ENCODE measurements at places on chromosomes 2 and 18. TPM values are rescaled to one million over a fixed set of nuclear protein-coding genes. Genes with fewer than 3 reads are reported as not detected.

DNA sequence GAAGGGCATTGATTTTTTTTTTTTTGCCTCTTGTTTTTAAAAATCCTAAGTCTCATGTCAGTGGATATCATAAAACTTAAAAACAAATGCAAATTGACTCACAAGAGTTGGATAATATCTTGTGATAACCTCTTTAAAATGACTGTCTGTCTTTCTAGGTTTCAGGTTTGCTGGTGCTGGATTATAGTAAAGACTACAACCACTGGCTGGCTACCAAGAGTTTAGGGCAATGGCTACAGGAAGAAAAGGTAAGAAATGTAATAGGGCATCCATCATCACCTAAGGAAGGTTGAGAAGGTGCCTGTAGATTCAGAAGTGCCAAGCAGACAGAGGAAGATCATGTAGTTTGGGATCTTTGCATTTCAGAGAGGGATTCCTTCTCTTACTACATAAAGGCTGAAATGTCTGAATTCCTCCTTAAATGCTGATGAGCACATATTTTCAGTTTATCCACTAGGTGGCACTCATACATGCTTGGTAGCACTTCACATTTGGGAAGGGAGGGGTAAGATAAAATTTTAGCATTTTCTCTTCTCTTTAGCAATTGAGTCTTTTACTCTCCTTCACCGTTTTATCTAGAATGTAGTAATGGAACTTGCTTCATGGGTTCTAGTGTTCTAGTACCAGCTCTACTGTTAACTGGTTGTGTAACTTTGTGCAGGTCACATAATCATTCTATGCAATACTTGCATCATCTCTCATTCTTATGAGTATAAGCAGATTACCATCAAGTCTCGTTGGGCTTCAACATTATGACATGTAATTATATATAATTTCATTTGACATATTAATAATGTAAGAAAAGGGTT lies 21.1 kb downstream of the CPS1 start:
- H3K4me3 ChIP-seq = no peak overlapping the region
- H3K27me3 ChIP-seq = no peaks in the 10 kb centered on the region
- no peaks in the 10 kb centered on the region for H3K4me1 ChIP-seq
- no peak overlapping the region for H3K27ac ChIP-seq
- no peaks in the 10 kb centered on the region for H3K36me3 ChIP-seq

DNA sequence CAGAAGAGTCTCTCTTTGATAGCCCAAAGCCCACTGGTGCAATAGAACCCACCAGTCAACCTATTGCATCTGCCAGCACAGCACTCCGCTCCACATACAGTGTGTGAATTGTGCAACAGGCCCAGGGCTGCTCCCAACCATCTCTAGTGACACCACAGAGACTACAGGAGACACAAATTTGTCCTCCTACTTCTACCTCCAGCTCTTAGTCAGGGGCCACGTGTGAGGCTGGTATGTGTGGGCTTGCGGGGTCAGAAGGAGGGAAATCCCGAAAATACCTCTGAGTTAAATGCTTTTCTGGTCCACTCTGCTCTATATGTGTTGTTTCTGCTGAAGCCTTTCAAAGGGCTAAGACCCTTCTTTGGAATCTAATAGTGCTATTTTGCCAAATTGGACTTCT lies 18.0 kb downstream of the DGUOK start:
- no peak for DNase-seq
- peak overlapping the region; percentile 24 for H3K27ac ChIP-seq
- no peak overlapping the region for H3K4me3 ChIP-seq
- H3K36me3 ChIP-seq = peaks cover 81% of the 10 kb centered on the region

Gene GAREM1
- not detected for total RNA-seq

DNA sequence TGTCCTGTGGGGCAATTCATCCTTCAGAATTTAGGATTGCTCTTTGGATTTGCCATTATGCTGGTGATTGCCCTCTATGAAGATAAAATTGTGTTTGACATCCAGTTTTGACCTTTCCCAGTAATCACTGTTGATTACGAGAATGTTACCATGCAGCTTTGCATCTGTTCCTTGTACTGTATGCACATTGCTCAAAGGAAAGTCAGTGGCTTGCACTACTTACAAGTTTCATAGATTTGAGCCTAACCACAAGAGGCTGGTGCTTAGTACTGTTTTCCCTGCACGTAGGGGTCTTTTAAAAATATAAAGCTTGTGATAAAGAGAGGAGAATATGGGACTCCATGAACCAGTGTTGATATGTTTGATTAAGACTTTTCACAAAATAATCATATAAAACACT lies 77.9 kb downstream of the SLC39A10 start:
- DNase-seq = no peak
- no peak overlapping the region for H3K4me3 ChIP-seq
- peaks cover 37% of the 10 kb centered on the region for H3K36me3 ChIP-seq
- H3K4me1 ChIP-seq = peaks cover 5% of the 10 kb centered on the region
- no peak overlapping the region for H3K27ac ChIP-seq
- no peaks in the 10 kb centered on the region for H3K27me3 ChIP-seq

- no peak for DNase-seq
- no peak overlapping the region for H3K4me3 ChIP-seq
- H3K27me3 ChIP-seq = peaks cover 17% of the 10 kb centered on the region
Observed at GRCh38 chr2:160989778-160990177, 170.4 kb upstream of the TANK start.

Gene POLE4
- 55.3 TPM for total RNA-seq

DNA sequence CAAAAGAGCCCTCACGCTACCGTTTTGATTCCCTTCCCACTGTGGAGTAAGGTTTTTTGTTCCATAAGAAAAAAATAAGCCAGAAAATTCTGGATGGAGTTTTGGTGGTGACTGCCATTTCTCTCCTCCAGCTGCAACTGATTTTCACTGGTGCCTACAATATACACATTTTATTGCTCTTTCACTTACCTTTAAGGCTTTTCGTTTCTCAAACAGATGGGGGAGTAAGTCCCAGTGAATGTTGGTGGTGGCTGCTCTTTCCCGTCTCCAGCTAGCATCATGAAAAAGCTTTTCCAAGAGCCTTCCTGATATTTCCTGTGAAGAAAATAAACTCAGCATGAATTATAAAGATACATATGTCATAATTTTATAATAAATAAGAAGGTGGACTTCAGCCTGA lies 932.5 kb upstream of the PIK3C3 start:
- no peaks in the 10 kb centered on the region for H3K27me3 ChIP-seq
- no peak overlapping the region for H3K27ac ChIP-seq
- H3K4me3 ChIP-seq = no peak overlapping the region
- H3K36me3 ChIP-seq = no peaks in the 10 kb centered on the region
- no peak for DNase-seq
- H3K4me1 ChIP-seq = no peaks in the 10 kb centered on the region

DNA sequence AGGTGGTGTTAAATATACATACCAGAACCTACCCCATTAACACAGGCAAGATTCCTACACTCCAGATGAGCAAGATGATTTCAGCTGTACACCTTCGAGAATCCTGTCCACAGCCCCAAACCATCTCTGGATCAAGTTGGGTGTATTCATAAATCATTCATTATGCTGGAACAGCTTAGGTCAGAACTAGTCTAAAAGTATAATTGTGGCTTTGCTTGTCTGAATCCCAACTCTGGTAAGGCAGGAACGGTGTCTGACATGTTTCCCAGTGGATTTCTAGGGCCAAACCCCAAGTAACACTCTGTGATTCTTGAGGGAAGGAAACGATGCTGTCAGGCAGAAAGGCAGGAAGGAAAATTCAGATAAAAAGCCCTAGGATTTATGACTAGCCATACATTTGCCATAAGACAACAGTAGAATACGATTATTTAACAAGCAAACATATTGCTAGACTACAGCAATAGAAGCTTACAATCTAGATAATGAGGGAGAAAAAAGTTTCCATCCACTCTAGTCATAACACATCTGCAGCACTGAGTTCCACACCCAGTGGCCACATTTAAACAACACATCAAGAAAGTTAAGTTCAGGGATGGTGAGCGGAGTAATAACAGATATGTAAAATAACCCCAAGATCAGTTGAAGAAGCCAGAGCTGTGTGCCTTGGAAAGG lies 444.8 kb downstream of the RND3 start:
- no peaks in the 10 kb centered on the region for H3K27me3 ChIP-seq
- H3K27ac ChIP-seq = no peak overlapping the region
- no peak for DNase-seq
- H3K4me3 ChIP-seq = no peak overlapping the region

DNA sequence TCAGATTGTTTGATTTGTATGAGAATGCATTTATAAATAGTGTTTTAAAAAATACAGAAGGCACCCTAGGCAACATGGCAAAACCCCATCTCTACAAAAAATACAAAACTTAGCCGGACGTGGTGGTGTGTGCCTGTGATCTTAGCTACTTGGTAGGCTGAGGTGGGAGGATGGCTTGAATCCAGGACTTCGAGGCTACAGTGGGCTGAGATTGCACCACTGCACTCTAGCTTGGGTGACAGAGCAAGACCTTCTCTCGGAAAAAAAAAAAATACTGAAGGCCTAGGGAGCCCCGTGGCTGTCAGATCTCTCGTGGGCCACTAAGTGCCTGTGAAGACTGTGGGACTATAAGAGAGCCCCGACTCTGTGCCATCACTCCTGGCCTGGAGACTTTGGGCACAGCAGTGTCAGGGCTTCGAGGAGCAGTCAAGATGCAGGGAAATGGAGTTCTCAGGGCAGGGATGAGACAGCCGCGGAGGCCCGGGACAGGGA lies 40.5 kb downstream of the MYO7B start:
- peaks cover 11% of the 10 kb centered on the region for H3K27me3 ChIP-seq
- H3K36me3 ChIP-seq = no peaks in the 10 kb centered on the region
- no peak overlapping the region for H3K27ac ChIP-seq
- peaks cover 7% of the 10 kb centered on the region for H3K4me1 ChIP-seq

DNA sequence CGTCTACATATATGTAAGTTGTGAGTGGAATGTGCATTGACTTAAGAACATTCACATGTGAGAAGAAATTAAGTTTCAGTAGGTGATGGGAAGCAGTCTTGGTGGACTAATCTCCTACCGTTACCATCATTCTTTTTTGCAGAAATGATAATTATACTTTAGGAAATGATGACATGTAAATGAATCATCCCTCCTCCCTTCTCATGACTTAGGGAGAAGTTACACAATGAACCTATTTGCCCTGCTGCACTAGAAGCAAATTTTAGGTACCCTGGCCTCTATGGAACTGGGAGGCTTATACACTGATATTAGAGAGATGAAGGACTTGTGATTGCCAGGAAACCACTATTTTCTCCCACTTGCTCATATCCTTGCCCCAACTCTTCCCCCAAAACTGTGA lies 214.2 kb downstream of the CALCRL start:
- no peak overlapping the region for H3K4me3 ChIP-seq
- H3K36me3 ChIP-seq = no peaks in the 10 kb centered on the region

Gene TGFA
- total RNA-seq = not detected

DNA sequence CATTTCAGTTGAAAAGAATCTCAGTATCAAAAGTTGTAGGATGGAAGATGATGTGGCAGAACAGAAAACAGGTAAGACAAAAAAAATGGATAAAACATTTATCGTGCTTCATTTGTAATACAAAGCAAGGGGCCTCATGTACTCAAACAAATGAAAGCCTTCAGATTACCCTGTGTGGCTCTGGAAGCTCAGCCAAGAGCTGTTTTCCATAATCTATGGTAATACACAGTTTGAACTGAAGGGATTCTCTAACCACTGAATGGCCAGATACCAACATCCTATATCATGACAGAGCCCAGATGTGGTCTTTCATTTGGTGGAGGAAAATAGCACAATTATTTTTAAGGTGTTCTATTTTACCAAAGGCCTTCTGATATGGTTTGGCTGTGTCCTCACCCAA lies 272.1 kb upstream of the RND3 start:
- no peaks in the 10 kb centered on the region for H3K27me3 ChIP-seq
- no peaks in the 10 kb centered on the region for H3K4me1 ChIP-seq
- no peak for DNase-seq
- no peaks in the 10 kb centered on the region for H3K36me3 ChIP-seq

Data from activated T-helper 2 cell treated with anti-CD3 and anti-CD28 coated beads, Interferon-gamma antibody, Interleukin-2, Interleukin-4, amounts not matched to agents 10 μg/mL and 5 μg/mL and 100 μg/mL, durations not matched to agents 14 hours and 24 hours and 36 hours (primary cell).